ENCODE measurements at places on chromosomes 4 and X.

GRCh38 chr4:69532886-69533506 lies 37.3 kb upstream of the UGT2B4 start:
- no peak for DNase-seq

DNA sequence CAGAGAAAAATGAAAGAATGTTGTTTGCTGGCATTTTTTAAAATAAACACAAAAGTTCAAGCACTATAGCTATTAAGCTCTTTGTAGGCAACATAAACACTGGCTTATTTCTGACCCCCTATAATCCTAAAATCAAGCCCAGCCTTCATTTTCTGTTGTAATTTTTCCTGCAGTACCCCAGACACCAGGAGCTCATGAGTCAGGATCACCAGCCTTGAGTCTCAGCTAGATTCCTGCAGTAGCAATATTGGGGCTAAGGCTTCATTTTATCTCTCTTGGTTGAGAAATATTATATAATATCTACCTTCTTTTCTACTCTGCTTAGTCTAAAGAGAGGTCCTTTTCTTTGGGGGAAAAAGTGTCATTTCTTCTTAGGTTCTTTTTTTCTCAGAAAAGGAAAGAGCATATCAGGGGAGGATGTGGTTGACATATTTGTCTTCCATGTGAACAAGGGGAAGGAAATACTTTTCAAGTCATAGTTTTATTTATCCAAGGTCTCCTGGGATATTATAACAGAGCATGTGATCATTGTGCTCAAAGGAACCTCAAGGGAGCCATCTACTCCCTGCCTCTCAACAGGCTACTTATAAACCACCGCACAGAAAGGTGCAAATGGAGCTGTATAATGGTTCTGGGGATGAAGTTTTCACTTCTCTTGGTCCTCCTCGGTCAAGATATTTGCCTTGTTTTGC lies 678.3 kb upstream of the NR3C2 start:
- no peak for DNase-seq

- no peak for DNase-seq
Measured at GRCh38 chr4:99506781-99507180, 4.0 kb upstream of the C4orf17 start.

- DNase-seq: no peak
Measured at GRCh38 chr4:7243609-7244330, 51.4 kb downstream of the SORCS2 start.

DNA sequence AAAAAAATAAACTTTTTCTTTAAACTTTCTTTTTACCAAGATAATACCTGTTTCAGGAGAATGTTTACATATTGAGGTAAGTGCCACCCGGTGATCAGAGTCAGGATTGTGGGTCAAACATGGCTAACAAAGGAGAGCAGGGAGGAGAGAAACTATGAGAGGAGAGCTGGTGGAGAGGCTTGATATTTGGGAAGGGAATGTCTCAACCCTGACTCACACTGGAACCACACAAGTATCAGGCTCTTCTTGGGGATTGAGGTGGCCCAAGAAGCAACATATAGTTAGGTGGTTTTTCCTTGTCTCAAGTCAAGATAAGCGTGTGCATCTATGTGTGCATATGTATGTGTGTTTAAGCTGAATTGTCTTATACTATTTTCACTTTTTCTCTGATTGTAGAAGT lies 6.7 kb downstream of the TCEAL1 start:
- no peak for DNase-seq

DNA sequence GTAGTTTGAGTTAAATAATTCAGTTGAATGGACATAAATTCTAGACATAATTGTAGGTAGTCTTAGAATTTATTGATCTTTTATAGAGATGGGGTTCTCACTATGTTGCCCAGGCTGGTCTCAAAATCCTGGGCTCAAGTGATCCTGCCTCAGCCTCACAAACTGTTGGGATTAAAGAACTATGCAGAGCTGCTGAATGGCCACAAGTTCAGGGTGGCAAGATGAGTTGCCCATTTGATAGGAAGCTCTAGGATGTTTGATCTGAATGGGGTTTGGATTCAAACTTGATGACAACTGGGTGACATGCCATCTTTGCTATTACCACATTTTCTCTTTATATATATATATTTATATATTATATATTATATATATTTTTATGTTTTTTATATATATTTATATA lies 3.6 kb downstream of the RPL36A start:
- DNase-seq: no peak

GRCh38 chr4:17493619-17494018 lies 18.3 kb downstream of the QDPR start:
- no peak for DNase-seq

GRCh38 chrX:53115550-53115874 lies 21.6 kb downstream of the KANTR start:
- no peak for DNase-seq

- DNase-seq: no peak
Measured at GRCh38 chr4:20203508-20203907, 48.2 kb upstream of the SLIT2 start.

DNA sequence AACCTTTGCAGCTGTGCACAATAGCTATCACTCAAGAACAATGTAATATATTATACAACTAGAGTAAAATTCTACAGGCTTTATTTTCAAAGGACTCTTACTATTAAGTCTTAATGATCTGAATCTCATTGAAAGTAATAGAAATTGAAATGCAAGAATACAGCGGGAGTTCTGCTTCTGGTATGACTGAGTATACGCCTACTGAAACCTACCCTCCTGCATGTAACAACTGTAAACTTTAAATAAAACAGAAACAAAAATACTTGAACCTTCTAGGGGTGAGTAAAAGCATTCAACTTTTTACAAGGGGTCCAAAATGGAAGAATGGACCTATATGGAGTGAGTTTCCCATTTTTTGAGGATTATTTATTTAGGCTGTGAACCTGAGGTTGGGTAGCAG lies 13.5 kb downstream of the DCHS2 start:
- no peak for DNase-seq

- DNase-seq: no peak
Measured at GRCh38 chr4:65515646-65516045, 154.6 kb downstream of the EPHA5 start.

DNA sequence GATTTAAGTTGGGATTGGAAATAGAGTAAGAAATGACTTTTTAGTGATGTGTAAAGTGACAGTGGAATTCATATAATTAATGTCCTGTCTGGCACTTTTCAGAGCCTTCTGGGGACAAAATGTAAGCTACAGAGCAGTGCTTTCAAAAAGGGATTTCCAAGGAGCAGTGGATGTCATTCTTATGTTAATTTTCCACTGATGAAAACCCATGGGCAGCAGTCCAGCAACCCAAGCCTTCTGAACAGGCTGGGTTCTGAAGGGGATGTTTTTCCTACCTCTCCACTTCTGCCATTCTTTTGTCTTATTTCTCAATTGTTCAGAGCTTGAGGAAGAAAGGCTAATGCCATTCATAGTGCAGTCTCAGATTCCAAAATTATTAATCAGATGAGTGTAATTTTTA lies 717.6 kb upstream of the HS3ST1 start:
- no peak for DNase-seq

GRCh38 chr4:143625632-143626031 lies 74.8 kb downstream of the FREM3 start:
- no peak for DNase-seq

DNA sequence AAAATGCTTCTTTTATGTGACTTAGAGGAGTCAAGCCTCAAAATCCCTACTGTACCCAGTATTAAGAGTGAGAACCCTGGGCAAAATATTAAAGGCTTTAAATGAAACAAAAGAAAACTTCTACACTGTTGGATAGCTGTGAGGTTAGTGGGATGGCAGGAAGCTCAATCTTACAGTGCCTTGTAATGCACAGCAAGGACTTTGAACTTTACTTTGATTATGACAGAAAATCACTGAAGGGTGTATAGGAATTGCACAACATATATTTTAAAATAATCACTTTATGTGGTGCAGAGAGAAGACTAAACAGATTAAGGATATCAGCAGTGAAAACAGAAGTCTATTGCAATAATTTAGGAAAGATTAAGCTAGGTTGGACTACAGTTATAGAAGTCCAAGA lies 1333.4 kb downstream of the ADGRL3 start:
- DNase-seq: no peak

- DNase-seq: peak; percentile 26
Measured at GRCh38 chrX:55135171-55135570, 46.4 kb downstream of the PAGE2 start.

DNA sequence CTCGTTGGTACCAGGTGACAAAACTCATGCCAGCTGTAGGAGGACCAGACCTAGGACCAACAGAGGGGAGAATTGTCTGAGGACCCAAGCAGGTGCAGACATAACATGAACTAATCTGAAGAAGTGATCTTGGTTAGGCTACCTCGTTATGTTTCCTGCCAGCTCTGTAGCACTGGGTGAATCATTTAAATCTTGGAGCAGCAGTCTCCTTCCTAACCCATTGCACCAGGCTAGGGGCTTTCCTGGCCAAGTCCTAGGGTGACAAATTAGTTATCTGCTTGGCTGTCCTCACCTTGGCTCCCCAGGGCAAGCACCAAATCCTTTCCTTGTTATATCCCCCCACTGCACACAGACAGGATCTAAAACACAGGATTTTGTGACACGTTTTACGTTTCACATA lies 87.8 kb downstream of the WWC2 start:
- no peak for DNase-seq

DNA sequence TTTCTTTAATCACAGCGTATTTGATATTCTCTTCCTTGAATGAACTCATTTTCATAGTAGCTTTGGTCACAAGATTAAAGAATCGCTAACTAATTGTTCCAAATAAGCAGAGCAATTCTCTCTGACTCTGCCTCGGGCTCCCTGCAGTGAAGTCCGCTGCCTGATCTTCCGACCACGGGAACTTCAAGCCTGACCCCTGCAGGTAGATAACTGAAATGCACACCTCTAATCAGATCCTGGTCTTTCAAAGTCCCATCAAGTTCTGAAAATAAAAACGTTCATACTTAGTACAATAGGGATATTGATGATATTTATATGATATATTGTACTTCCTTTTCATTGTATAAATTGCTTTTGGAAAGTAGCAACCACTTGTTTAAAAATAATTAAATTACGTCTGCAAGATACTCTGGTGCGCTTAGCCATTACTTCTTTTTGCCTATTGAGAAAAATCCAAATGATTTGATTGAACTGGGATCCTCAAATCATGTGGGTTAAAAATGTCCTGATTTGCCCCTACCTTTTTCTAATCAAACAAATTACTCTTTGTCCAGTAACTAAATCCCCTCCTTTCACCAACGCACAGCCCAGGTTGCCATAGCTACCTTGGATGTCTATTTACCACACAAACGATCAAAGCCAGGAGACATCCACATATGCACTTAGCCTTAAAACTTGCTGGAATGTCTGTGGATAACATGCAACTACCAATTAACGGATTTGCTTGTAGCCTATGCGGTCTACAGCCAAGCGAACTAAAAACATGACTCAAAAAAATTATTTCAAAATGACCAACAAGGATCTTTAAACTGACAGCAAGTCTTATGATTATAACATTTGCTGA lies 4.2 kb downstream of the MID1 start:
- peak; percentile 31 for DNase-seq

- DNase-seq: no peak
Measured at GRCh38 chr4:161356351-161356750, 807.4 kb downstream of the FSTL5 start.

DNA sequence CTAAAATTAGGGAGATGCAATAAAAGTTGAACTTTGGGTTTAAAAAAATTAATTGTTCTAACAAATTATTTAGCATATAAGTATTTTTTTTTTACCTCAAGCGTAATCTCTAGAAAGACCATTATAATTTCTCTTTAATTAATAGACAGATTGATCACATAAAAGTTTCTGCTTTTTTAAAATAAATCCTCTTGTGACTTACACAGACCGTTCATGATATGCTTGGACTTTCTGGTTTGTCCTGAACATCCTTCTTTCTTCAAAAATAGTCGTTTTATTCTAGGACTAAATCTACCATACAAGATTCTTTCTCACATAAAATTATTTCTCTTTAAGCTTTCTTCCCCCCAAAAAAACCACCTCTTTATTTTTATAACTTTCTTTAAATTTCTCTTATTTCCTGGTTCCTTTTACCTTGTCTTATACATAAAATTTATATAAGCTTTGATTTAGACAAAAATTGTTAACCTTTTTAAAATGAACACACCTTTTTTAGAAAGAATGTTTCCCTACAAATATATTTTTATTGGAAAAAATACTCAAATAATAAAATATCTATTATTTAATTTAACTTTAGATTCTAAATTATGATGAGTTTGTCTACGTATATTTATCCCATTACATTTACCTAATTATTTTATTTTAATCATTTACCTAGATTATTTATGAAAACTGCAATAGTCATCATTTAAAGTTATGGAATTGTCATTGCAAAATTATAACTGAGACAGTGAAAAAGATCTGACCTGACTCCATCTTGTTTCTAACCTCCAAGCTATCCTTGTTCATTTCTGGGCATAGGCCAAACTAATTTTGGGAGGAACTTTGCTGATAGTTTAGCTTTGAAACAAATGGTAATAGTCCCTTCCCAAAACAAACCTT lies 37.6 kb downstream of the PGRMC2 start:
- DNase-seq: no peak

DNA sequence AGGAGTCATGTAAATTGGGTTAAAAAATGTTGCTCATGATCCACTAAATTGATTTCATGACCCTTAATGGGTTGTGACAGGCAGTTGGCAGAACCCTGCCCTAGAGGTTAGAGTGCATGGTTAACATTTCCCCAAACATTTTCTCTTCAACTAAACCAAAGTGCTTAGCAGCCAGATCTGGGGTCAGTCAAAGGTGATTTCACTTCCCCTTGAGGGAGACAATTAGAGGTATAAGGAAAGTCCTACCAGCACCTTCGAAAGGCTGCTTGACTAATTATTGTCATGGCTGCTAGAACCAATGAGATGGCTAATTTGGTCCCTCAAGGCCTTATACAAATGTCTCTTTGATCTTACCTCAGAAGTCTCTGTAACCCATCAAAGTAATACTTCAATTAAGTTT lies 30.9 kb upstream of the INTS6L start:
- no peak for DNase-seq

- no peak for DNase-seq
Measured at GRCh38 chrX:35699642-35700041, 98.5 kb upstream of the MAGEB16 start.

Measured in right lung (tissue), 10 donors.